ENCODE measurements at places on chromosomes 16 and 17.

DNA sequence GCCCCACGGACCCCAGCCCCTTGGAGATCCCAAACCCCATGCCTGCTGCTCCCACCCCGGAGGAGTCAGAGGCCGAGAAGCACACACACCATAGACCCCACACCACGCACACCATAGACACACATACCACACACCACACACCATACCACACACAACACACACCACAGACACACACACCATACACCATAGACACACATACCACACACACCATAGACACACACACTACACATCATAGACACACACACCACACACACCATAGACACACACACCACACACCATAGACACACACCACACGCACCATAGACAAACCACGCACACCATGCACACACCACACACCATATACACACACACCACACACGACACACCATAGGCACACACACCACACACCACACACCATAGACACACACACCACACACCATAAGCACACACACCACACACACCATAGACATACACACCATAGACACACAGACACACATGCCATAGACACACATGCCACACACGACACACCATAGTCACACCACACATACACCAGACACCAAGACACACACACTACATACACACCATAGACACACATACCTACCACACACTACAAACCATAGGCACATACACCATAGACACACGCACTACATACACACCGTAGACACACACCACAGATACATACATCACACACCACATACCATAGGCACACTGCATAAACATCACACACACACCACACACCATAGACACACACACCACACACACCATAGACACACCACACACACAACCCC lies 11.3 kb downstream of the TBC1D16 start:
- no peak for DNase-seq

GRCh38 chr16:72836985-72837384 lies 210.9 kb downstream of the ZFHX3 start:
- no peak for DNase-seq

DNA sequence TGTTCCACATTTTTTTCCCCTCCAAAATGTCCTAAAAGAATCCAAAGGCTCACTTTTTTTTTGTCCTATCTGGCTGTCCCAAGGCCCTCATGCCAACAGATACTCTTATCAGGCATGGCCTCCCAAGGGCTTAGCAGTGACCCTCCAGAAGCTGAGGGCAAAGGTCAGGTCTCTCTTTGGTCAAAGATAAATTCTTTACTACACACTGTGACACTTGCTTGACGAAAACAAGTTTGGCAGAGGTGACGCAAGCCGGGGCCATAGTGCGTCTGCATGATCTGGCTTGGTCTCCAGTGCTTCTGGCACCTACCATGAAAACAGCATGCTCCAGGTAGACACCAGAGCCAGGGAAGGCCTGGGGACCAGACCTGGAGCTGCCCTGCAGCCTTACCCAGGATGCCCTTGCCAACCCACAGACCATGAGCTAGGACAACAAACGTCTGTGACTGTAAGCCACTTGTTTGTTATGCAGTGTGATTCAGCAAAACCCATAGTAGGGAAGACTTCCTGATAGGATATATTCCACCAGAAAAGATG lies 48.5 kb upstream of the IRF8 start:
- DNase-seq = no peak

DNA sequence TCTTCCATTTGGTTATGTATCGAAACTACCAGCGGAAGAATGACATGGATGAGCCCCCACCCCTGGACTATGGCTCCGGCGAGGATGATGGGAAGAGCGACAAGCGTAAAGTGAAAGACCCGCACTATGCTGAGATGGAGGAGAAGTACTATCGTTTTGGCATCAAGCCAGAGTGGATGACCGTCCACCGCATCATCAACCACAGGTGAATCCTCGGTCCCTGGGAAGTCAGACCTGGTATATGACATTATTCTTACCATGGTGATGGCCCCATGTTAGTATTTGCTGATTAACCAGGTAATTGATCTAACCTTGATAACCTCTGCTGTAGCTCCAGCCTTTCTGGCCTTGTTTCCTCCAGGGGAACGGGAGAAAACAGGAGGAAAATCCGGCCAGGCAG lies 8.5 kb downstream of the CHD3 start:
- DNase-seq = no peak

GRCh38 chr16:84548971-84549844 lies 44.7 kb upstream of the MEAK7 start:
- DNase-seq = no peak

DNA sequence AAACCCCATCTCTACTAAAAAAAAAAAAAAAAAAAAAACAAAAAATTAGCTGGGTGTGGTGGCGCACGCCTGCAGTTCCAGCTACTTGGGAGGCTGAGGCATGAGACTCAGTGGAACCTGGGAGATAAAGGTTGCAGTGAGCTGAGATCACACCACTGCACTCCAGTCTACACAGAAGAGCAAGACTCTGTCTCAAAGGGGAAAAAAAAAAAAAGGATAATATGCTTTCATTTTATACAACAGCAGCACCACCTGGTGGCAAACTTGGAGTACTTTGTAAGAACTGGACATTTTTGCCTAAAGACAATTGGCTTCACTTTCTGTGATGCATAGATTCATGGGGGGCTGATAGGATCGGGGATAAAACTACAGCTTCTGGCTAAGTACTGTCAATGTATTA lies 8.5 kb downstream of the CHTF8 start:
- no peak for DNase-seq

GRCh38 chr16:11140098-11140375 lies 116.0 kb downstream of the SOCS1 start:
- no peak for DNase-seq

DNA sequence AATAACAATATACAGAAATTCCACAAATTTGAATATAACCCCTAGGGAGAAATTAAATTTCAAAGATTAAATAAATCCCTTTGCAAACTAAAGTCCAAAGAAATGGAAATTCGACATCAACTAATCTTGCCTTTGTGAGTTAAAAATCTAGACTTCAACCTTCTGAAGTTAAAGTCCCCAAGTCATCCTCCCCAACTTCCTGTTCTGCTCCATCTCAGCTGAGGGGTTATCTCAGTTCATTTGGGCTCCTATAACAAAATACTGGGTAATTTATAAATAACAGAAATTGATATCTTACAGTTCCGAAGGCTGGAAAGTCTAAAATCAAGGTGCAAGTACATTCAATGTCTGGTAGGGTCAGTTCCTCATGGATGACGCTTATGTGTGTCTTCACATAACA lies 22.8 kb upstream of the KDM6B start:
- no peak for DNase-seq

Measured in GM19239 (cell line).